ENCODE measurements at places on chromosomes 6 and 20.

GRCh38 chr20:8557711-8558110 is 425.6 kb downstream of the PLCB1 start:
- DNase-seq = no peak

- no peak for DNase-seq
Observed at GRCh38 chr6:131053546-131054240, 9.4 kb downstream of the EPB41L2 start.

DNA sequence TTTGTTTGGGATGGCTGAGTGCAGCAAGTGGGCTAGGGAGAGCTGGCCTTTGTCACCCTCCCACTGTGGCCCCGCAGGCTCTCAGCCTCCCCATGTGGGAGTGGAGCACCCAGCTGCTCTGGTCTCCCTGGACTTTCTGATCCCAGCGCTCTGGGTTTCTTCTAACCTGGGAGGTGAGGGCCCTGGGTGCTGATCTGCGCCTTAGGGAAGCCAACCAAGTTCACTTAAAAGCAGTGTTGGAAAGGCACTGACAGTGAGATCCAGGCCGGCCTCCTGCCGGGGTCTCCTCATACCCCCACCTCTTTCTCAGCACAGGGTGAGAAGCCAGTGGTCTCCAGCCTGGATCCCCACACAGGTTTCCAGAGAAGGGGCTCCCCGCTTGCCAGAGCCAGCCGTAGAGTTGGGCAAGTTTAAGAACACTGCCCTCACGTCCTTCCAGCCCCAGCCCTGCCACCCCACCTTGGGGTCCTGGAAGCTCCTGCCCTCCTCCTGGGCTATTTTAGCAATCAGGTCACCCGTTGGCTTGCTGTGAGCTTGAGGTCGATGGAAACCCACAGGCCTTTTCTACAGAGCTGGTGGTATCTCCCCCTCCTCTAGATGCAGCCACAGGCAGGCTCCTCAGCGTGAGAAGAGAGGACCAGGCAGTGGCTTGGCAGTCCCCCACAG is 9.6 kb downstream of the C20orf203 start:
- no peak for DNase-seq

- DNase-seq = no peak
Observed at GRCh38 chr6:72271531-72271930, 350.3 kb upstream of the KCNQ5 start.

DNA sequence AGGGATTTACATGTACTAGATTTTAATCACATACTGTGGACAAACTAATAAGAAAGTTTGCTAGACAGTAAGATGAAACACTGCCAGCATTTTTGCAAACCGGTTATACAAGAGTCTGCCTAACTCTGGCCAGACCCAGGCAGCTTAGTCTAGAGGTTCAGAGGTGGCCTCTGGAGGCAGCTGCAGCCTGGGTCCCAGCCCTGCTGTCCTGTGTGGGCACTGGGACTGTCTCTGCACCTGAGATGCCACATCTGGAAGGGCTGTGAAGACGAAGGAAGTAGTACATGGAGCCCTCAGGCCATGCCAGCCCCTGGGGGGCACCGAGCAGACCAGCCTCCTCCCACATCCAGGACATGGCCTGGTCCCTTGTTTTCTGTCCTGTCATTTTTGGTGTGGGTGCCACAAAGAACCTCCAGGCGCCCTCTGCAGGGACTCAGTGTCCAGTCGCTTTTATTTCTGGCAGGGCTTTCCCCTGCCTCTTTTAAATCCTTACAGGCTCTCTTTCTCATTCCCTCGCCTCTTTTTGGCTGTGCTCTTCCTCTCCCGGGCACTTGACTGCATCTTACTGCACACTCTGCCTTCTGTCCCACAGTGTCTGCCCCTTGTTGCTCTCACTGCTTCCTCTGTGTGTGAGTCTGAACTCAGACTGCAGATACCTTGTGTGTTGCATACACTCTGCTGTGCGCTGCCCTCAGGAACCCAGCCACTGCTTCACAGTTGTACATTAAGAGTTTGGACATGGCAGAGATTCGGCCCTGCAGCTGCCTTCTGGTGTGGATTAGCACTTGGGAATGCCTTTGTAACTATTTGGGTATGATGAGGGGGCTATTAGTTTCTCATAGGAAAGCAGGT is 216.7 kb downstream of the ZDHHC14 start:
- no peak for DNase-seq

DNA sequence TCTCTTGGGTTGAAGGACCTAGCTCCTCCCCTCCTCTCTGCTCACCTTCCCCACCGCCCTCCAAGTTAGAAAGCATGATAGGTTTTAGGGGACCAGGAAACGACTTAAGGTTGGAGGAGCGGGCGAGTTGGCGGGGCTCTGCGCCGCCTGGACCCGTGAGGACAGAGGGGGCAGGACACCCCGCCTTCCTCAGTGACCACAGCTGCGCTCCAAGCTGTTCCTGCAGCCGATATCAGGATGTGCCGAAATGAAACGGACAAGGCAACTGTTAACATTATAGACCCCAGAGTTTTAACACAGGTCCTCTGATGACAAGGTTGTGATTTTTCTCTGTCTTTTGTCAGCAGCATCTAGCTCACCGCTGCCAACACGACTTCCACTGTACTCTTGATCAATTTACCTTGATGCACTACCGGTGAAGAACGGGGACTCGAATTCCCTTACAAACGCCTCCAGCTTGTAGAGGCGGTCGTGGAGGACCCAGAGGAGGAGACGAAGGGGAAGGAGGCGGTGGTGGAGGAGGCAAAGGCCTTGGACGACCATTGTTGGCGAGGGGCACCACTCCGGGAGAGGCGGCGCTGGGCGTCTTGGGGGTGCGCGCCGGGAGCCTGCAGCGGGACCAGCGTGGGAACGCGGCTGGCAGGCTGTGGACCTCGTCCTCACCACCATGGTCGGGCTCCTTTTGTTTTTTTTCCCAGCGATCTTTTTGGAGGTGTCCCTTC is at the start of gene GRM1:
Gene GRM1 (plus strand): TSS at position 212 of the 722 bp plus-strand sequence. CDS start 456 bp downstream, at position 668.
- no peak for DNase-seq

- no peak for DNase-seq
Observed at GRCh38 chr20:51199920-51200319, 177.0 kb upstream of the KCNG1 start.

DNA sequence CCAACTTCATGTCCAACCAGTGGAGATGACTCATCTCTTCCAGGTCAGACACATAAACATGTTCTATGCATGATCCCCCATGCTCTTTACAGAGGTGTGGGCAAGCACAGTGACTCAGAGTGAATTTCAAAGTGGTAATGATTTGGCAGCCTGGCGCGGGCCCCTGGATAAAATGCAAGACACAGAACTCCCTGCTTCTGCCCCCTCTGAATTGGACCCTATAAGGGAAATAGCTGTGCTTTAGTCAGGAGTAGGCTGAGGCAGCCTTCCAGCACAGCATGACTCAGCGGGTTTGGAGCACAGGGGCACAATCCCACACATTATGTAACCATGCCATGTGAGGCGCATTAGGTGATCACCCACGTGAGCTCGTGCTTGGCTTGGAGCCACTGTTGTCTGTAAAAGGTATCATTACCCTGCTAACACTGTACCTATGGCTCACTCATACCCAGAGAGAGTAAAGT is 127.4 kb downstream of the C6orf118 start:
- DNase-seq = no peak

GRCh38 chr6:78615430-78615904 is 251.9 kb upstream of the IRAK1BP1 start:
- DNase-seq = no peak

DNA sequence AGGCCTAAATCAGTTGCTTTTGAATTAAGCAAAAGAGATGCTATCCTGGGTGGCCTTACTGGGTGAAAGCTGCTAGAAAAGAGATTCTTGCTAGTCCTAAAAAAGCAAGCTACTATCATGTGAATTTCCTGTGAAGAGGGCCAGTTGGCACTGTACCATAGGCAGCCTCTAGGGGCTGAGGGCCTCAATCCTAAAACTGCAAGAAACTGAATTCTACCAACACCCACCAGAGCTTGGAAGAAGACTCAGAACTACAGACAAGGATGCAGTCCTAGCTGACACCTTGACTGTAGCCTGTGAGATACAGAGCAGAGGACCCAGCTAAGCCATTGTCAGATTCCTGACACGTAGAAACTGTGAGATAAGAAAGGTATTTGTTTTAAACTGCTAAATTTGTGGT is 24.5 kb downstream of the CLIC5 start:
- no peak for DNase-seq

DNA sequence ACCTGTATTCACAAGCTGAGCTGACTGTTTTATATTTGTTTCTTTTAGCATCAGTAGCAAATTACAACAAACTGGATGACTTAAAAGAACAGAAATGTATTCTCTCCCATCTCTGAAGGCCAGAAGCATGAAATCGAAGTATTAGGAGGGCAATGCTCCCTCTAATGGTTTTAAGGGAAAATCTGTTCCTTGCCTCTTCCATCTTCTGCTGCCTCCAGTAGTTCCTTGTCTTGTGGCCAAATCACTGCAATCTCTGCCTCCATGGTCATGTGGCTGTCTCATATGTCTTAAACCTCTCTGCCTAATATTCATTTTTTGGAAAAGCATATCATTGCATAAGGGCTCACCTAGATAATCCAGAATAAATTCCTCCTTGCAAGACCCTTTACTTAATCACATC is 25.2 kb upstream of the ASCC3 start:
- DNase-seq = no peak

- no peak for DNase-seq
Observed at GRCh38 chr6:113526553-113526952, 330.6 kb upstream of the MARCKS start.

DNA sequence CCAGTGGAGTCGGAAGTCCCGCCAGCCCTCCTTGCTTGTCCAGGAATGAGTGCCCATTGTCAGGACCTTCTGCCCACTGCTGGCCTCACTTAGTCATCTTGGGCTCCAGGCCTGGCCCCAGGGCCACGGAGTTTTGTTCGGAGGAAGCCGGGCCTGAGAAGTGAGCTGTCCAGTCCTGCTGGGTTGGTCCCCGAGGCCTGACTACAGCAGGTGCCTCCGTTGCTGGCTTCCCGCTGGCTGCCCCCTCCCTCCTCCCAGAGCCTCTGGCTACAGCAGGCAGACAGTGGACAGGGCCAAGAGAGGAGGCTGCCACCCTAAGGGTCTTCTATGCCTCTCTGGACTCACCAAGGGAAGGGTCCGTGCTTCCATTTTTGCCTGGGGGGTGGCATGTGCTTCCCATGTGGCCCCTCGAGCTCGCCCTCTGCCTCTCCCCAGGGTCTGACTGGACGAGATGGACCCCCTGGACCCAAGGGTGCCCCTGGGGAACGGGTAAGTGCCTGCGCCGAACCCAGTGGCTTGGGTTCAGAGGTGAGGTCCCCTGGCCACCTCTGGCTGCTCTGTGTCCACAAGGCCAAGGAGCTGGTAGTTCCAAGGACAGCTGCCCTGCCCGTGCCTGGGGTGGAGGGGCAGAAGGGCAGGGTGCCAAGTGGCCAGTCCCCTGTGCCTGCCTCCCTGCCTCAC is 2.8 kb downstream of the COL9A3 start:
- DNase-seq = no peak
